NCI-H774 (cell line): ENCODE measurements at places on chromosomes 5 and 9.

GRCh38 chr9:132588501-132589147, 6.2 kb downstream of the BARHL1 start:
- DNase-seq, result no peak

DNA sequence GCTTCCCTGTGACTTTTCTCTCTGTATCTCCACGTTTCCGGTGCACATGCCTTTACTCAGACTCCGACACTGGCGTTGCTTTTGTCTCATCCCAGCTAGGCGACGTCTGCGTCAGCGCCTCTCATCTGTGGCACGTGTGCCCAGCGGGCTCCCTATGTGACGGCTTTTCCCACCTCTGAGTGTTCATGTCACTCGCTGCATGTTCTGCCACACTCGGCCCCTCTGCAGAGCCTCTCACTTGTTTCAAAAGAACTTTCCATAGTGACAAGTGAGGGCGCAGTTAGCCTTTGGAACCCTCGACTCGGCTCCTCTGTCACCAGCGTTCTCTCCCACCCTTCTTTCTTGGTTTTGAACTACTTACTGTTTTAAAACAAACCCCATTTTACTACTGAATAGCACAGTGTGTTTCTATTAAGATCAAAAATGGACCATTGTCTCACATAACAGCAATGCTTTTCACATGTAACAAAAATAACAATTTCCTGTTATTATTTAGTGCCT, 113.4 kb upstream of the CACNA1B start:
- DNase-seq, result no peak

DNA sequence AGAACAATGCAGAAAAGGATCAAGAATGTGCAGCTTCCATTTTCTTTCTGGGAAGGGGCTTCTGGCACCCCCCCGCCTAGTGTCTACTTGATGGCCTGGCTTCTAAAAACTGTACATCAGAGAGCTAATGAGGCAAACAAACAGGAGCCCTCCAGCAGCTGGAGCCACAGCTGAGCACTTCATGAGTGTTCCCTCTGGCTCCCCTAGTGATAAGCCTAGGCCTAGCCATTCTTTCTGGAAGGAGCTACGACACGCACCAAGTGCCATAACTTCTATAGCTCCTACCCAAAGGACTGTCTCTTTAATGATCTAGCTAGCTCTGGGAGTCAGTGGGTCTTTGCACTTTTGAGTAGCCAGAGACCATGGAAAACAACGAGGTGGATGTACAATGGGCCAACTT, 66.1 kb downstream of the DNAH5 start:
- no peak for DNase-seq

DNA sequence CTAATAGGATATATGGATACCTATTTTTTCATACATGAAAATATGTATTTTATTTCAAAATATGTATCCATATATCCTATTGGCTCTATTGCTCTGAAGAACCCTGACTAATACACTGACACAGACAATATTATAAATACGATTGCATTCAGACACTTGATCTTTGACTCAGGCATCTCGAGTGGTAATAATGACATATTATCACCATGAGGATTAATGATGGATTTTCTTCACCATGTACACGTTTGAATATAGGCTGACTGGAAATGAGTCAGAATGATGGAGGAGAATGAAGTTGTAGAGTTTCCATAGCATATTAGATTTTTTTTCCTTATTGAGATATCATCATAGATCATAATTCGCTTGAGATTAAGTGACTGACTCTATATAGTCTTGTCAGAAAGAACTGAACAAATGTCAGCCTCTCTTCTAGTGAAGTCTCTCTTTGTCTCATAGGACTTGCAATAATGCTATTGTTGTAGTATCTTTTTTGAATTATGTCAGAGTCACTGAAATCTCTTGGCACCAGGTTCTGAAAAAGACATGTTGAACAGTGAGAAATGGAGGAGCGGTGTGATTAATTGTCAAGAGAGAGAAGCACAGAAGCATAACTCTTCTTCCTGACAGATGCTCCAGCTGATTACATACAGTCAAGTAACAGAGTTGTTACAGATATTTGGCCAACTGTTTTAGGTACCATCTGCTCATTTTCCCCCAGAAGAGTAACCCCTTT, 41.4 kb upstream of the SLCO6A1 start:
- no peak for DNase-seq

GRCh38 chr9:87725356-87725899, 491 bp upstream of the CTSL start:
- no peak for DNase-seq

- DNase-seq, result no peak
Observed at GRCh38 chr5:176596689-176597416, 13.1 kb downstream of the GPRIN1 start.

GRCh38 chr9:89812556-89813181, 207.9 kb downstream of the GADD45G start:
- no peak for DNase-seq

DNA sequence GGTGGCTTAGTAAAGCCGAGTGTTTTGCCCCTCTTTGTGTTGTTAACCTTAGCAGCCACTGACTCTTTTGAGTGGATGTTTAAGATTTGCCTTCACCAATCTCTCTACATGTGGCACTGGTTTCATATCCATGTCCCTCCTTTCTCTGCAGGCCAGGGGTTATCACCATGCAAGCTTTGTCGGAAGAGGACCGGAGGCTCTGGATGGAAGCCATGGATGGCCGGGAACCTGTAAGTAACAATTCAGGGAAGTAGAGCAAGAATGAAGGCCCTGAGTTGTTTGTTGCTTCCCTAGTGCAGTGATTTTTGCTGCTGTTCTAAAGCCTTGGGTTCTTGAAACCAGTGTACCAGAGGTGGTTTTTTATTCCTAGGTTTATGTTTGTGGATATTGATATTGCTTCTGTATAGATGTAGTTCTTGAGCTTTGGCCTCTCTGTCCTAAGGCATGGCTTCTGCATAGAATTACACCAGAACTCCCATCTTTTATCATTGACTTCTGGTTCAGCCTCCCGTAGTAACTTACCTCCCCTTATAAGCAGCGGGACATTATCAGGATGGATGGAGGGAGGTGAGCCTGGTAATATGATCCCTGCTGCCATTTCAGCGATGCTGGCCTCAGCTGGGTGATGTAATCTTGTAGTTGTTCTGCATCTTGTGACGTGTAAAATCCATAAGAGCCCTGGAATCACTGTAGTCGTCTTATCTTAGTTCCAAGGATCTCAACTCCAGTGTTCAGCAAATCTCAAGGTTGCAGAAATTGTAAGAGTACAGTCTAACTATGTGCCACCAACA, 161.9 kb downstream of the ARHGAP26 start:
- no peak for DNase-seq

- DNase-seq, result no peak
Observed at GRCh38 chr9:82781921-82782392, 281.0 kb downstream of the RASEF start.

- DNase-seq, result no peak
Observed at GRCh38 chr5:154771383-154771901, 16.3 kb downstream of the LARP1 start.

DNA sequence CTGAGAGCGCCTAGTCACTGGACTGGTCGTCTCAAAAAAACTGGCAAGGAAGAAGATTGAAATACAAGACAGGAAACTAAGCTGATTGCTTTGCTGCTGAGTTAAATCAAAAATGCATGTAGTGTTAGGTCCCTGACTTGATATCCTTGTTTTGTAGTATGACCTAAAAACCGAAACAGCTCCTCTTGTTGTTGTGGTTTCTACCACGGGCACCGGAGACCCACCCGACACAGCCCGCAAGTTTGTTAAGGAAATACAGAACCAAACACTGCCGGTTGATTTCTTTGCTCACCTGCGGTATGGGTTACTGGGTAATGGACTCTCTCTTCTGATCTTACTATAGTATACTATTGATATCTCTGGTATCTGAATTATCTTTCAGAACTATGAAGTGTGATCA, 4.3 kb downstream of the MTRR start:
- DNase-seq, result no peak
